HEK293T (cell line): ENCODE measurements at places on chromosomes 11 and 22.

- DNase-seq, result no peak
Observed at GRCh38 chr11:115539844-115540243, 35.6 kb upstream of the CADM1 start.

GRCh38 chr11:28168718-28169117 lies 60.5 kb downstream of the METTL15 start:
- DNase-seq, result no peak

DNA sequence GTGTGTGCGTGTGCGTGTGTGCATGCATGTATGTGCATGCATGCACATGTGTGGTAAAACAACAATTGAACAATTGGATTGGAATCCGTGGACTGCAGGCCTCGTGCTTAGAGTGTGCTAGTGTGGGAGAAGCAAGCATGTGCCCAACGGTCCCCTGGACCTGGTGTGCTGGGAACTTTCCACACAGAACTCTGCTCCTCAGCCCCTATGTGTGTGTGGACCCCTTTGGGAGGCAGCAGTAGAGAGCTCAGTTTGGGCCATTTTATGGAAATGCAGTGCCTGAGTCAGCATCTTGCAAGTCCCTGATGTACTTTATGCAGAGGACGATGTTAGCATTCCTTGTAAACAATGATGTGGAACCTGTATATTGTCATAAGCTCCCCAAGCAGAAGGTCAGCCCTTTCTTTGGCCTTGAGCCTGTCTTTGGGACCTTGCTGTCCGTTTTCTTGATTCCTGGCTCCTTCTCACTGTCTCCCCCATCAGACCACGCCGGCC lies 167.3 kb downstream of the TBC1D22A start:
- no peak for DNase-seq

- DNase-seq, result no peak
Observed at GRCh38 chr11:36405585-36406367, 104.3 kb downstream of the TRAF6 start.

DNA sequence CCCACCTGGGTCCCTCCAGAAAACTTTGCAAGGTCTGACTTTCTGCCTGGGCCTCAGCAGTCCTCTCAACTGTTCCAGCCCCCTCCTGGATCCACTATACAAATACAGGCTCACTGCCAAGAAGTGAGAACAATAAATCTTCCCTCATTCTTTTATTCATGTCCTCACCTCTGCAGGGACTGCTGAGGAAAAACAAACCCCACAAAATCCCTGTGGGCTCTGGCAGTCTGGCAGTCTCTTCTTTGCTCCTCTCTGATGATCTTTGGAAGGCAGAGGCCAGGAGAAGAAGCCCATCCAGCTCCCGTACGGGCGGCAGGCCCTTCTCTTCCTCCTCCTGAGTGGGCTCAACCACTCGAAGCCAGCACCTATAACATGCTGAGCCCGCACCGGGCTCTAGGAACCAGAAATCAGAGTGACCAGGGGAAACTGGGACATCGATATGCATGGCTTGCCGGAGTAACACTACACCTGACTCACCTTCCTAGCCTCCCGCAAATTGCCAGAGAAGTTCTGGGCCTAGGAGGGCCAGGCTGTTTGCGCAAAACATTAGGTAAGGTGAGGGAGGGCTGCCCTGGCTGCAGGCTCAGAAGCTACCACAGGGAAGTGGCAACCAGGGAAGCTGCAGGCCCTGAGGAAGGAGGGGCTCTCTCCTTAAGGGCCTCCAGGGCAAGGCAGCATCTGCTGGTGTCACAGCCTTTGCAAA lies 24.2 kb downstream of the TMPRSS5 start:
- DNase-seq, result peak; percentile 56

GRCh38 chr11:60717956-60718355 lies 6.6 kb upstream of the MS4A18 start:
- DNase-seq, result no peak

- DNase-seq, result no peak
Observed at GRCh38 chr22:27987557-27987956, 68.5 kb upstream of the PITPNB start.

GRCh38 chr22:46738647-46739093 lies 618 bp upstream of the CERK start:
- DNase-seq, result no peak

DNA sequence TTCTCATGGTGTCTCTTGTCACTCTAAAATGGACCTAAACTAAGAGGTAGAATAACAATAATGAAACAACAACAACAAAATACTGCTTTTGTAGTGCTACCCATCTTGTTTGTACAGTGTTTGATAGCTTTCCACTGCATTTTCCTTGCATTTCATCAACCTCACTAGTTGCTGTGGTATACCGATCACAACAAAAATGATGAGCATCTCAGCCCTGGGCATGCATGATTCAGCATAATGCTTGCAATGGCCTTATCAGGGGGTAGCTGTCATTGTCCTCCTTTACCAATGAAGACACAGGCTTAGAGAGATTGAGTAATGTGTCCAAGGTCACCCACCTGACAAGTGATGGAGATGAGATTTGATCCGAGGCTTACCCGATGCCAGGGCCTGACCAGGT lies 682.5 kb downstream of the NTM start:
- no peak for DNase-seq

DNA sequence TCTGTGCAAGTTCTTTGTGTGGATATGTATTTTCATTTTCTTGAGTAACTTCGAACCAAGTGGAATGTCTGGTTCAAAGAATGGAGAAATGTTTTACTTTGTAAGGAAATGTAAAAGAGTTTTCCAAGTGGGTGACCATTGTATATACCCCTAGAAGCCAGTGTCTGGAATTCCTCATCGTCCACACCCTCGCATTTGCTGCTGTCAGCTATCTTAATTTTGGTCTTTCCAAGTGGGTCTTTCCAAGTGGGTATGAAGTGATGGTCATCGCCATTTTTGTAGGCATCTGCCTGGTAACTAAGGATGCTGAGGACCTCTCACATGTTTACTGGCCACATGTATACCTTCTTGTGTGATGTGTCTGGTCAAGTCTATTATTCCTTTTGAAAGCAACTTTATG lies 547.5 kb downstream of the TBC1D22A start:
- no peak for DNase-seq

- DNase-seq, result no peak
Observed at GRCh38 chr11:64796047-64796756, 6.8 kb downstream of the MAP4K2 start.

DNA sequence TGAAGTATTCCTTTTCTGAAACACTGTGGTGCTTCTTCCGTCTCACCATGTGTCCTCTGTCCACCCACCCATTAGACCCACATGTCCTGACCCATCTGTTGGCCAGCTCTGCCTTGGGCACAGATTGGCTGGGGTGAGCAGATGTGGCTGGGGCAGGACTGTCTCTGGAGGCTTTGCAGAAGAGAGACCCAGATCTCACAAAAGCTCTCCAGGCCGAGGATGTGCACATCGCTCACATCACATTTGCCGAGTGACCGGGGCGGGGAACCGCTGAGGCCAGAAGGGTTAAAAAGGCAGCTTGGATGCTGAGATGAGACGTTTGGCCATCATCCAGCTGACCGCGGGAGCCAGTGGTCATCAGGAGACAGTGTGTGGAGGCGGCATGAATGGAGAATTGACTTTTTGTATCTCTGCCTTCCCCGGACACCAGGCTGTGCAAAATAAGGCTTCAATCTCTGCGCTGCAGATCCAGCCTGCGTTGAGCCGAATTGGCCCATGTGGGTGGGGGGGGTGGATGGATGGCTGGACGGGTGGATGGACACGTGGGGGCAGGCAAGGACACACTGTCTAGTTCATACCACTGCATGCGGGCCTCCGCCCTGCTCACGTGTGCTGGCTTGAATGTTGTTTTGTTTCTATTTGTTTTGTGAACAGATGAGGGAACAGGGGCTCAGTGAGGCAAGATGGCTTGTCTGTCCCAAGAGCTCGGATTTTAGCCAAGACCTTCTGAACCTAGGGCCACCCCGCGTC lies 6.1 kb downstream of the IFITM10 start:
- no peak for DNase-seq
